ENCODE measurements at places on chromosomes 3 and 15. TPM values are rescaled to one million over a fixed set of nuclear protein-coding genes. Genes with fewer than 3 reads are reported as not detected.

- peak overlapping the region; percentile 79 for H3K27ac ChIP-seq
- no peaks in the 10 kb centered on the region for H3K36me3 ChIP-seq
- peak overlapping the region; percentile 97 for H3K4me3 ChIP-seq
- peak; percentile 70 for DNase-seq
- peaks cover 3% of the 10 kb centered on the region for H3K4me1 ChIP-seq
Observed at GRCh38 chr15:65184305-65184867, 756 bp downstream of the CLPX start.

- H3K27ac ChIP-seq = no peak overlapping the region
- DNase-seq = no peak
- no peaks in the 10 kb centered on the region for H3K36me3 ChIP-seq
- H3K4me3 ChIP-seq = no peak overlapping the region
- no peaks in the 10 kb centered on the region for H3K4me1 ChIP-seq
Observed at GRCh38 chr3:46162975-46163555, 45.0 kb downstream of the CCR1 start.

DNA sequence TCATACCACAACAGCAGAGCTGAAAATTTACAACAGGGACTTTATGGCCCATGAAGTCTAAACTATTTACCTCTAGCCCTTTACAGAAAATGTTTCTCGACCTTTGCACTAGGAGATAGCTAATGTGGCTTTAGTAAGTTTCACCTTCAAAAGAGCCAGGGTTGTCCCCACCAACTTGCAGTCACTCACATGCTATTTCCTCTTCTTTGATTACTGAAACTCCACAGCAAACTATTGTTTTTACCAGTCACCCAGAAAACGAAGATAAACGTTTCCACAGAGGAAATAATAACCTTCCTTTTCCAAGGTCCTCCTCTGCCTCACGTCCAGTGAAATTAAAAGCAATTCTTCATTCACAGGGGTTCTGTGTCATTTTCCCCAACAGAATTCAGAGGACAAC is 48.2 kb downstream of the WWTR1 start:
- H3K27ac ChIP-seq = no peak overlapping the region
- H3K27me3 ChIP-seq = no peaks in the 10 kb centered on the region
- no peak overlapping the region for H3K4me3 ChIP-seq
- no peaks in the 10 kb centered on the region for H3K36me3 ChIP-seq
- peaks cover 12% of the 10 kb centered on the region for H3K4me1 ChIP-seq

GRCh38 chr3:152834776-152835600 is at the start of gene P2RY1:
Gene P2RY1 (plus strand): TSS chr3:152835131. CDS start chr3:152835783, 652 bp downstream.
- peaks cover 6% of the 10 kb centered on the region for H3K27me3 ChIP-seq
- H3K4me3 ChIP-seq = peak within 1 kb of the TSS; percentile 94
- DNase-seq = peak; percentile 70
- H3K4me1 ChIP-seq = peaks cover 5% of the 10 kb centered on the region
- H3K27ac ChIP-seq = peak within 1 kb of the TSS; percentile 13

- peaks cover 21% of the 10 kb centered on the region for H3K36me3 ChIP-seq
- no peak overlapping the region for H3K27ac ChIP-seq
- no peak overlapping the region for H3K4me3 ChIP-seq
- H3K27me3 ChIP-seq = peaks cover 2% of the 10 kb centered on the region
Observed at GRCh38 chr3:122745369-122746021, 48.1 kb downstream of the HSPBAP1 start.

DNA sequence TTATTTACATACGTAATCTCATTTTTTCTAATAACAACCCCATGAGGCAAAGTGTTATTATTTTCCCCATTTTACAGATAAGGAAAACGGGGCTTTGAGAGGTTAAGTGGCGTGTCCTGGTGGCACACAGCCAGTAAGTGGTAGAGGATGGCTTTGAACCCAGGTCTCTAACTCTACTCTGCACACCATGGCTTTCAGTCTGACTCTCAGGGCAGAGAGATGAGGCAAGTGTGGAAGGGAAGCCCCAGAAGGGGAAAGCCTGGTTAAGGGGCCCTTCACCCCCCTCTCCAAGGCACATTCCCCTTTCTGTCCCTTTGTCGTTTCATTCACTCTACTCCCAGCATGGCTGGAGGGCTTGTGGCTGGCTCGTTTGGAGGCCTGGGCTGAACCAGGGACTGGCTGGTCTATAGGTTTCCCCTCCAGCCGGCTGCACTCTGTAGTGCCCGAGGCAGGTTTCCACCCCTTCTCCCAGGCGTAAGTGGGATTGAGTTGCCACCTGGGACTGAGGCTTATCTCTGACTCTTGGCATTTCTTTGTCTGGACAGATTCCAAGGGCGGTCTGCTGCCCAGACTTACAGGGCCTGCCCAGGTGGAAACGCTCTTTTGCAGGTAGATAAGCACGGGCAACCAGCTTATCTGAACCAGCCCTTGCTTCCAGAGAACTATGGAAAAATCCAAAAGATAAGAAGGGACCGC is 12.1 kb downstream of the SEMA4B start:
- no peak overlapping the region for H3K4me3 ChIP-seq
- H3K27me3 ChIP-seq = peaks cover 12% of the 10 kb centered on the region
- no peak overlapping the region for H3K27ac ChIP-seq
- no peak for DNase-seq
- peaks cover 4% of the 10 kb centered on the region for H3K4me1 ChIP-seq

DNA sequence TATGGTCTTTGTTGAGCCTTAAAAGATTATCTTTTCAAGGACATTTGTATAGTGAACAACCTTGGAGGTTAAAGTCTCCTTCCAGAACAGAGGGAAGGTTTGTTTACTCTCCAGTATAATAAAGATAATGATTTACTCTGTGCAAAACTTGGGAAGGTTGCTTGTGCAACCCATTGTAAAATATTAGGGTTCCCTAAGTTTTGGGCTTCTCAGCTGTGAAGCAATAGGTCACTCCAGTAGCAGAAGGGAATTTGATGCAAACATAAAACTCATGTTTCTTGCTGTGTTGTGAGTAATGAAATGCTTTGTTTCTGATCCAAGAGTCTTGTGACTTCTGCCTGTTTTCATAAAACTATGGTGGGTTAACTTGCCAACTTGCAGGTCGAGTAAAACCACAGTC is 177.5 kb downstream of the SUCNR1 start:
- no peak overlapping the region for H3K4me3 ChIP-seq
- no peaks in the 10 kb centered on the region for H3K27me3 ChIP-seq
- no peaks in the 10 kb centered on the region for H3K36me3 ChIP-seq
- no peak for DNase-seq
- no peaks in the 10 kb centered on the region for H3K4me1 ChIP-seq

DNA sequence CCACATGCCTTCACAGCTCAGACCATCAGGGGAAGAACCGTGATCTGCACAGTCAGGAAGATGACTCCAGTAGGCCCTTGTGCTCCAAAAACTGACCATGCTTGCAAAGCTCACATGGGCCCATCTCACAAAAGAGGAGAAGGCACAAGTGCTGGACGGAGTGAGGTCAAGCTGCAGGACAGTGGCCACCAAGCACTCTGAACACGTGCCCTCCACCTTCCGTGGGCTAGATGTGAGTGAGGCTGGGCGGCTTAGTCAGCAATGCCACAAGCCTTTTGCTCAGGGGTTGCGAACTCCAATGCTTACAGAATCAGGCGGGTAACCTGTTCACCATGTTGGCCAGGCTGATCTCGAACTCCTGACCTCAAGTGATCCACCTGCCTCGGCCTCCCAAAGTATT is 70.9 kb downstream of the SCN5A start:
- H3K36me3 ChIP-seq = peaks cover under 1% of the 10 kb centered on the region
- no peak for DNase-seq
- H3K4me3 ChIP-seq = no peak overlapping the region
- no peaks in the 10 kb centered on the region for H3K4me1 ChIP-seq
- H3K27ac ChIP-seq = no peak overlapping the region

DNA sequence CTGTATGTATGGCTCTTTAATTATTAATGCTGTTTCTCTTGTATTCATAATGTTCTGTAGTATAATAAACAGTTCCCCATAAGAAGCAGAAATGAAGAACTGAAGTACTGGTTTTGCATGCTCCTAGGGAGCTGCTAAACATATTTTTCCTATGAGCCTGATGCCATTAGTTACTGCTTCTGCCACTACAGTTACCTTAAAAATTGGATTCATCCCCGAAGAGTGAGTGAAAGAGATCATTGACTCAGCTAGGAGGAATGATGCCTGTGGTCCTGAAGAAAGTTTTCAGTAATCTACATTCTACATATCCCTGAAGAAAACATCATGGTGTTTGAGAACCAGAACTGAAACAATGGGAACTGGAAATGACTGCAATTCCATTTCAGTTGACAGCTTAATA is 37.1 kb upstream of the ST3GAL6 start:
- DNase-seq = no peak
- no peaks in the 10 kb centered on the region for H3K36me3 ChIP-seq
- H3K4me1 ChIP-seq = peaks cover 6% of the 10 kb centered on the region
- H3K27me3 ChIP-seq = peaks cover 2% of the 10 kb centered on the region

DNA sequence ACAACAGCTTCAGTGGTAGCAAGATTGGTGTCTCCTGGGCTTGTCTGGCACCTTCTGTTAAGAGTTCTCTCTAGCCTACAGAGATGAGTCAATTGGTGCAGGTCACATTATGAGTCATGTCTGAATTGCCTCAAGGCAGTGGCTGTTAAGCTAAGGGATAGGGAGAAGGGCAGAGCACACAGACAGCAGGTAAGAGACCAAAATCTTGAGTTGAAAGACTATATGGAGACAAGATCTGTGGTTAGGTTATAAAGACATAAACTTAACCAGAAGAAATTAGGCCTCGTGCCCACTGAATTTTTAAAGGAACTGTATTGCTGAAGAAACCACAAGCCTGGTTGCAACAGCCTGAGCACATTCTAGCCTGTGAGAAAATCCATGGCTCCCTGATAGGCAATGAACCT is 19.2 kb upstream of the KPNA1 start:
- H3K4me1 ChIP-seq = no peaks in the 10 kb centered on the region
- H3K36me3 ChIP-seq = no peaks in the 10 kb centered on the region
- DNase-seq = no peak
- H3K27ac ChIP-seq = no peak overlapping the region

DNA sequence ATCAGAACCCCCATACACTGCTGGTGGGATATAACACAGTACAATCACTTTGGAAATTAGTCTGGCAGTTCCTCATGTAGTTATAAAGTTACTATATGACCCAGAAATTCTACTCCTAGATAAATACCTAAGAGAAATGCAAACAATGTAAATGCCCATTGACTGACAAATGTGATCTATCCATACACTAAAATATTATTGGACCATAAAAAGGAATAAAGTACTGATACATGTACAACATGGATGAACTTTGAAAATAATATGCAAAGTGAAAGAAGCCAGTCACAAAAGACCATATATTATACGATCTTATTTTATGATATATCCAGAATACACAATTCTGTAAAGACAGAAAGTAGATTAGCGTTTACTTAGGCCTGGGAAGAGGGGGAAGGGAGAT is 7.8 kb downstream of the IMPG2 start:
- no peaks in the 10 kb centered on the region for H3K4me1 ChIP-seq
- no peaks in the 10 kb centered on the region for H3K27me3 ChIP-seq
- H3K27ac ChIP-seq = no peak overlapping the region
- H3K4me3 ChIP-seq = no peak overlapping the region

DNA sequence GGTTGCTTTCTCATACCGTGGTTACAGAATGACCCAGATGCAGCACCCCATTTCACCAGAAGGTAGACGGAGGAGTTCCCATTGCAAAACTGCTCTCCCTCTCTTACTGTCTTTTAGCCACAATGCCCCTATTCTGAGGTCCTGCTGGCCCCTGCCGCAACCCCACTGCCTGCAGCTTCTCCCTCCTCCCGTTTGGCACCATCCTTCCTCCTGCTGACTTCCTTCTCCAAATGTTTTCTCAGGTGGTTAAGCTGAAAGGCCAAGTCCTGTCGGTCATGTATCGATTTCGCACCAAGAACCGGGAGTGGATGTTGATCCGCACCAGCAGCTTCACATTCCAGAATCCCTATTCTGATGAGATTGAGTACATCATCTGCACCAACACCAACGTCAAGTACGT is 132.3 kb upstream of the ABHD17C start:
- DNase-seq = no peak
- peaks cover 6% of the 10 kb centered on the region for H3K4me1 ChIP-seq
- H3K4me3 ChIP-seq = no peak overlapping the region
- no peak overlapping the region for H3K27ac ChIP-seq
- peaks cover 25% of the 10 kb centered on the region for H3K36me3 ChIP-seq

- no peaks in the 10 kb centered on the region for H3K27me3 ChIP-seq
- H3K27ac ChIP-seq = no peak overlapping the region
- H3K36me3 ChIP-seq = no peaks in the 10 kb centered on the region
Observed at GRCh38 chr3:129211772-129212171, 28.1 kb upstream of the CNBP start.

DNA sequence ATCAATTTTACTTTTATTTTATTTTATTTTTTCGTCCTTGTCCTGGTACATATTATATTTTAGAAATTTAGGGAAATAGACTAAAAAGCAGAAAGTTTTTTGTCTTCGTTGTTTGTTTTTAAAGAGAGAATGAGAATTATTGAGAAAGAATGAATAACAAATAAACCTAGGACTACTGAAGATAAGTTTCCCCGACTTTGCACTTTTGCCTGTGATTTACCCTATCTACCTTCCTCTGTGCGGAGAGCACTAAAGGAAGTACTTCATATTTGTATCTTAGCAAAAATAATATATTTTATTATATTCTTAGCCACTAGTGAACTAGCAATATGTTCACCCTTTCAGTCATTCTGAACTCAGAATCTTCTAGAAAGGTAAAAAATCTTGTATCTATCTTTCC is 60.6 kb downstream of the ECT2 start:
- H3K36me3 ChIP-seq = no peaks in the 10 kb centered on the region
- peaks cover 2% of the 10 kb centered on the region for H3K27me3 ChIP-seq
- no peak for DNase-seq
- no peak overlapping the region for H3K4me3 ChIP-seq

- no peak overlapping the region for H3K27ac ChIP-seq
- H3K27me3 ChIP-seq = peaks cover 3% of the 10 kb centered on the region
- DNase-seq = no peak
- H3K4me3 ChIP-seq = no peak overlapping the region
- H3K4me1 ChIP-seq = no peaks in the 10 kb centered on the region
- no peaks in the 10 kb centered on the region for H3K36me3 ChIP-seq
Observed at GRCh38 chr3:5057272-5057671, 64.8 kb upstream of the ARL8B start.

FMN1 gene
- total RNA-seq = 1.1 TPM

CDCP1 gene
- total RNA-seq = 0.71 TPM

CD96 gene
- not detected for total RNA-seq

SNTN gene
- total RNA-seq = not detected

CCDC39 gene
- total RNA-seq = not detected

ECE2 gene
- total RNA-seq = 1.6 TPM
